ENCODE measurements at places on chromosomes 7 and 10. TPM values are rescaled to one million over a fixed set of nuclear protein-coding genes. Genes with fewer than 3 reads are reported as not detected.
A peak's percentile ranks its signal among the peaks of the same experiment; 100 is the strongest.

Gene FAM25A
- total RNA-seq: 178 TPM

Gene SOSTDC1
- total RNA-seq: 27.5 TPM

Gene METTL2B
- 26.4 TPM for total RNA-seq

Gene LBX1
- total RNA-seq: not detected

Gene PPP3CB
- total RNA-seq: 30.4 TPM

Gene BAMBI
- total RNA-seq: 16.1 TPM

GRCh38 chr7:100124301-100125230 lies 2.2 kb upstream of the MBLAC1 start:
- no peak for DNase-seq

GRCh38 chr7:102064361-102065025 lies 222.2 kb upstream of the SH2B2 start:
- DNase-seq: no peak

DNA sequence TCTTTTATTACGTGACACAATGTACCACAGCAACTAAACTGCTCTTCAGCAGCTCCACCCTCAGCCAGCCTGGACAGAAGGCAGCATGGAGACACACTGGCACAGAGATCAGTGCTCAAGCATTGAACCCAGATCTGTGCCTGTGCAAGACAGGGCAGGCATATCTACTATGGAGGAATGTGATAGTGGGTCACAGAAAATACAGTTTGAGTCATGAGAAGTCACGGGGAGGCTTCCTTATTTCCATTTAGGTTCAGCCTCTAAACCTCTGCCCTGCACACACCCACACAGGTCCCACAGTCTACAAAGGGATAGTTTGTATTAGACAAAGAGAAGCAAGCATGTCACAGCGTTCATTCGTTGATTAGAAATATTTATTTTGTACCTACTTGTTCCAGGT lies 187.4 kb upstream of the AGR3 start:
- DNase-seq: no peak

DNA sequence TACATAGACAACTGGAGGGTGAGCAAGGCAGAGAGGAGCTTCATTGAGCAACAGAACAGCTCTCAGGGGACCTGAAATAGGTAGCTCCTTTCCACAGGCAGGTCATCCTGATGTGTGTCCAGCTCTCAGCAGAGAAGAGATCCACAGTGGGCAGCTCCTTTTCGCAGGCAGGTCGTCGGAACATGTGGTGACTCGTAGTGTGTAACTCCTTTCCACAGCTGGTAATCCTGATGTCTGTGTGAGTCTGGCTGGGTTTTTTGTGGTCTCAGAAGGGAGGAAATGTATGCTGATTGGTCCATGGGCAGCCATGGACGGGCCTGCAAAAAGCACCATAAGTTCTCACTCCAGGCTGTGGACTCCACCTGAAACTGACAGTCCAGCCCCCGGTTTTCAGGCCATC lies 24.4 kb upstream of the TES start:
- no peak for DNase-seq

DNA sequence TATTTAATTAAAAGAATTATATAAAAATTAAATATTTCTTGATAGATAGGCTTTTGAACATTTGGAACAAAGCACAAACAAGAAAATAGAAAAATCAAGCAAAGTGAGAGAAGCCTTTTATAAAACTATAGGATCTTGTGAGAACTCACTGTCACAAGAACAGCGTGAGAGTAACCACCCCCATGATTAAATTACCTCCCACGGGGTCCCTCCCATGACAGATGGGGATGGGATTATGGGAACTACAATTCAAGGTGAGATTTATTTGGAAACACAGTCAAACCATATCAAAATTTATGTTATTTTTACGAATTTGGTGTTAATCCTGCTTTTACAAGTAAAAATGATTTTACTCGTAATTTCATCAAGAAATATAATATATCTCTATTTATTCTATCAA lies 1136.1 kb upstream of the POT1 start:
- DNase-seq: no peak

DNA sequence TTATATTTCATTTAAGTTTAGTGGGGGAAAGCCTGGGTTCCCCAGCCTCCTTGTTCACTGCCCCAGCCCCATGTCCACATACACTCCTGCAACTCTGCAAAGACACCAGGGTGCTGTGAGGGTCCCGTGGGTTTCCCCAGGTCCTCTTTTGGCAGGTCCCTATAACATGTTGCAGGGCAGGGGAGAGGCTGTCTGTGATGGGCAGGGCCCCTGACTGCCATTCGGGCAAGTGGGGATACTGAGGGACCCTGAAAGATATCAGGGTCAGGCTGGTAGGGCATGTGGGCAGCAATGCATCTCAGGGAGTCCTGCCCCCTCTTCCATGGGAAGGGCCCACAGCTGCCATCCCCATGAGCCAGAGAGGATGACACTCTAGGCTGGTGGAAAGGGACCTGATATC lies 28.4 kb downstream of the RASGEF1A start:
- no peak for DNase-seq

DNA sequence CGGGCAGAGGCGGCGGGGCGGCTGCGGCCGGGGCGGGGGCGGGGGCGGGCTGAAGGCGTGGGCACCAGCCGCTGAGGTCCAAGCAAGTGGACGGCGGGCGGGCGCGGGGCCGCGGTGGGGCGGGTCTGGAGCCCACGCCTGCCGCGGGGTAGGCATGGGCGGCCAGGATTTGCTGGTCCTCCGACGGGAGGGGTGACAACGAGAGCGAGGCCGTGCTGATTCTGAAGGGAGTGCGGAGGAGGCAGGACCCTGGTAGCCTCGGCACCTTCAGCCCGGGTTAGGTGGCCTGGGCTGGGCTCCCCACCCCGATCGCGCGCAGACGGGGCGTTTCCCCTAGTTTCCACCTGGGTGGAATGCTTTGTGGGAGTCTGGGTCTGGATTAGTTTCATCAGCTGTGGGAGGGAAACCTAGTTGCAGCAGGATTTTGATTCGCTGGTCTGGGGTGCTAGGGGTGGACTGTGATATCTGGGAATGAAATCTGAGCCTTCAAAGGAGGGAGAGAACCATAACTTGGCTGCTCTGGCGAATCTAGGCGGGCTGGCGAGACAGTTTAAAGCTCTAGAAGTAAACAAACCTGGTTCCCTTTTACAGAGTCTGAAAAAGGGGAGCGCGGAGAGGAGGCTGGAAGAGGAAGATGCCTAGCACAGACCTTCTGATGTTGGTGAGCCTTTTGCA lies 609 bp downstream of the SGPL1 start:
- DNase-seq: peak; percentile 77

- no peak for DNase-seq
These were observed 482.9 kb downstream of the POM121L12 start for GRCh38 chr7:53518319-53518718.

- DNase-seq: peak; percentile 55
These were observed 259.3 kb upstream of the TCERG1L start for GRCh38 chr10:131570716-131571307.

- no peak for DNase-seq
These were observed 95.8 kb downstream of the CAMK1D start for GRCh38 chr10:12444981-12445700.

- DNase-seq: no peak
These were observed 158.2 kb downstream of the ARHGAP12 start for GRCh38 chr10:31770307-31770902.

- DNase-seq: no peak
These were observed 22.6 kb upstream of the SMIM30 start for GRCh38 chr7:113140956-113141355.

GRCh38 chr10:26854524-26854923 lies 6.2 kb downstream of the ABI1 start:
- DNase-seq: no peak

GRCh38 chr7:55539380-55539779 lies 32.9 kb downstream of the VOPP1 start:
- no peak for DNase-seq

DNA sequence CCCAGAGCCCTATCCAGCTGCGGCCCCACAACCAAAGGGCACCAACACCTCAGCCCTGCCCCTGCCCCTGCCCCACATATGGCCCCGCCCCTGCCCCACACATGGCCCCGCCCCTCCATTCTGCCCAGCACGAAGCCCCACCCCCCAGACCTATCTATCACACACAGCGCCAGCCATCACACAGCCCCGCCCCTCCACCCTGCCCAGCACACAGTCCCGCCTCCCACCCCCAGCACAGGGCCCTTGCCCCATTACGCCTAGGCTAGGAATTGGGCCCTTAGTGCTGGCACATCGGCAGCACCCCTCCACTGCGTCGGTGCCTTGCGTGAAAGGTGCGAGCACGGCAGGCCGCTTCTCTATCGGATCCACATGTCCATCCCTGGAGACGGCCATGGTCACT lies 126.8 kb downstream of the MAD1L1 start:
- no peak for DNase-seq

DNA sequence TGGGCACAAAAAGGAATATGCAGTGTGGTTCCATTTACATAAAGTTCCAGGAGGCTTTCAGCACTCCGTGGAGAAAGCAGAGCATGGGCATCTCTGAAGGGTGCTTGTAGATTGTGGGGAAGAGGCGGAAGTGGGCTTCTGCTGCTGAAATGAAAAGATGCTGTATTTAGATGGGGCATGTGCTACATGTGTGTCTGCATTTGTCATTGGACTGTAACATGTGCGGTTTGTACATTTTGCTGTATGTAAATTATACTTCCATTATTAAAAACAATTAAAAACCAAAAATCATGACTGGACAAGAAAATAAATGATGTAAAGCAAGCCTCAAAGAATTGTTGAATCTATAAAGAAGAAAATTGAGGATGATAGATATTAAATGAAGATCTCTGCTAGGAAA lies 334.0 kb downstream of the WDR37 start:
- no peak for DNase-seq

GRCh38 chr7:88318196-88318595 lies 11.5 kb upstream of the STEAP4 start:
- no peak for DNase-seq

GRCh38 chr10:125101049-125101448 lies 59.3 kb downstream of the CTBP2 start:
- no peak for DNase-seq
